ENCODE measurements at places on chromosomes 4 and X.

GRCh38 chrX:129759576-129760061 lies 20.1 kb upstream of the SASH3 start:
- DNase-seq: peak; percentile 52

DNA sequence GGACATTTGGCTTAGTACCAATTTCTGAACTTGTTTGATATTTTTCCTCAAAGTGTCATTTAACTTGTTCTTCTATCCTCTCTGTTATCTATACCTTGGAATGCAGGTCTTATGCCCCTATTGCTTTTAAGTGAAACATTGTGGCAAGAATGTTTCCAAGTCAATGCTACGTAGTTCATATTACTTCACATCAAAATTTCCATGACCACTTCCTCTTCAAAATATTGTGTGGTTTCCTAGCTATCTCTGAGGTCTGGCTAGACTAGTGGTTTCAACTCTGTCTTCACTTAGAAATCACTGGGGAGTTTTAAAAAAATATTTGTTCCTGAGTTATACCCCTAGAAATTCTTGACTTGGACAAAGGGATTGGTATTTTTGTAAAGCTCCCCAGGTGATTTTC lies 20.2 kb upstream of the RASGEF1B start:
- DNase-seq: peak; percentile 91

GRCh38 chrX:138745196-138745595 lies 33.7 kb upstream of the FGF13 start:
- peak; percentile 6 for DNase-seq

- no peak for DNase-seq
These were observed 302.9 kb upstream of the GATB start for GRCh38 chr4:152063621-152064240.

GRCh38 chr4:22504447-22504846 lies 11.4 kb downstream of the ADGRA3 start:
- no peak for DNase-seq

DNA sequence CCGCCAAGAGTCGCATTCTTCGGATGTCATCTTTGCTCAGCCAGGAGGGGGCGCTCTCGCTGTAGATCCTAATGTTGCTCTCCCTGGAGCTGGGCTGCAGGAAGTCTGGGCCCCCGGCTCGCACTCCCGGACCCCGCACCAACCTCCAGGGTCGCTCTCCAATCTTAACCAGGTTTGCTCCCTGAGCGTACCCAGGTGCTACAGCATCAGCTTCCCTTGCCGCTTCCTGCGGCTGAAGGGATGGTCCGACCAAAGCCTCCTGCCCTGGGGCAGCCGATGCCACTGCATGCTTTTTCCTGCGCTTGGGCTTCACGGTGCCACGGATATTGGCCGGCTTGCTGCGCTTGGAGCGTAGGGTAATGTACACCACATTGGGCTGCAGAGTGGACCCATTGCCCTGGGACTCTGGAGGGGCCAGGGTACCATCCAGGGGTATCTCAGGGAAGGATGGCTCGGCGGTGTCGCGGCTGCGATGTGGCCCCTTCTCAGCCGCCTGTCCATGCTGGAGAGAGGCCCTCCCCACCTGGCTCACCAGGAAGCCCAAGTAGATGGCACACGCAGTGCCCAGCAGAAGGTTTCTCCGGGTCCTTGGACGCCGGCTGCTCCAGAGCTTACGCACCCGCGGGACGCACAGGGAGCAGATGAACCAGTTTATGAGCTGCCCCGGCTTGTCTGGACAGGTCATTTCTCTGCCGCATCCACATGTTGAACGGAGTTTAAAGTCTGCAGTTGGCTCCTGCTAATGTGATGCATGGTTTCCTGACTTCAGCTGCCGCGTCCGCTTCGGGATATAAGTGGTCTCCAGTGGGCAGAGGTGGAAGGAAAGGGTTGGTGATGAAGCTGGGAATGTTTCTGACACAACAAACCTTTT lies 1.9 kb downstream of the GASK1B start:
- DNase-seq: no peak

- DNase-seq: no peak
These were observed 84.5 kb downstream of the HPGD start for GRCh38 chr4:174437749-174438148.

Measured in AML-193 (cell line).